Stimulated activated CD8-positive, alpha-beta memory T cell treated with anti-CD3 and anti-CD28 coated beads, Interleukin-7, amount 100 ng/mL, for 24 hours (primary cell): ENCODE measurements at places on chromosomes 1 and 21.

GRCh38 chr1:220879076-220879508, at the start of gene HLX:
HLX (plus strand) TSS chr1:220879443; CDS start chr1:220879858, 415 bp downstream.
- no peak for DNase-seq

DNA sequence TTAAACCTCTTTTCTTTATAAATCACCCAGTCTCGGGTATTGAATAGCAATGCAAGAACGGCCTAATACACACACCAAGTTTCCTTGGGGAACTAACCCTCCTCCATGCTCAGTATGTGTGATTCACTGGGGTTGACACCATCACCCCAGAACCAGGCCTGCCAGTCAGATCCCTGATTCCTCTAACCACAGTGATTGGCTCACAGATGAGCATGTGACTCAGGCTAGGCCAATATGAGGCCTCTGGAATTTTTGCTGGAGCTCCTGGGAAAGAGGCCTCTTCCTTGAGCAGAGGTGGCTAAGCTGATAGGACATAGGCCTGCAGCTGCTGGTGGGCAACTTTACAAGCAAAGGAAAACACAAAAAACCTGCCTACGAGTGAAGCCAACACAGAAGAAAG, 74.7 kb upstream of the ZBTB40 start:
- DNase-seq, result no peak

DNA sequence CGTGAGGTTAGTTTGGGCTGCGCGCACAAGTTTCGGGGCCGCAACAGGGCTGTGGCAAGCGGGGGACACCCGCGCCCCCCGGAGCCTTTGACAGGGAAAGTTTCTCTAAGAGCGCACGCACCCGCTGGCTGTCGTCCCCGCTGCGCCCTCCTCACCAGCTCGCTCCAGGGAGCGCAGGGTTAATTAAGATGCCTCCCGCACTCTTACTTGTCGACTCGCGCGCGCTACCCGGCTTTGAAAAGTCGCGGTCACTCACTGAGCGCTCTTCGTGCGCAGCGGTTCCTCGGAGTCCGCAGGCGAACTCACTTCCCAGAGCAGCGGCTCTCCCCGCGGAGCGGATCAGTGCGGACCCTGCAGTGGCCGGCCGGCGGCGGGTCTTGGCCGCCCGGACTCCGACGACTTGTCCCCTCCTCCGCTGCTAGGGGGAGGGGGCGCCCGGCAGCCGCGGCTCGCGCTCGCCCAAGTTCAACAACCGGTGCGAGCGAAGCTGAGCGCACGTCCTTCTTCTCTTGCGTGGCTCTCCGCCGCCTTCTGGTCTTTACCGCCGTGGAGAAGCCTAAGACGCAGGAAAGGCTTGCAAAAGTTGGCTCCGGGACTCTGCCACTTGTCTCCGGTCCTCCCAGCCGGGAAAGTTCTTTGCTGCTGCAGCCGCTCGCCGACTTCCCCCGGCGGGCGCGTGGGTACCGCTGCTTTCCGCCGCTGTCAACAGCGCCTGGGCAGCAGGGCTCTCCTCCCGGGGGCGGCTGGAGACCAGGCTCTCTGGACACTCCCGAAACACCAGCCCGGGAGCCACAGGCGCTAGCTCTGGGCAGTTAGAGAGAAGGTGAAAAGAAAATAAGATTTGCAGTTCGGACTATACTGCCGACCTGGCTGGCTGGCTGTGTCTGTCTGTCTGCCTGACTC, 506 bp downstream of the JUN start:
- peak; percentile 21 for DNase-seq

DNA sequence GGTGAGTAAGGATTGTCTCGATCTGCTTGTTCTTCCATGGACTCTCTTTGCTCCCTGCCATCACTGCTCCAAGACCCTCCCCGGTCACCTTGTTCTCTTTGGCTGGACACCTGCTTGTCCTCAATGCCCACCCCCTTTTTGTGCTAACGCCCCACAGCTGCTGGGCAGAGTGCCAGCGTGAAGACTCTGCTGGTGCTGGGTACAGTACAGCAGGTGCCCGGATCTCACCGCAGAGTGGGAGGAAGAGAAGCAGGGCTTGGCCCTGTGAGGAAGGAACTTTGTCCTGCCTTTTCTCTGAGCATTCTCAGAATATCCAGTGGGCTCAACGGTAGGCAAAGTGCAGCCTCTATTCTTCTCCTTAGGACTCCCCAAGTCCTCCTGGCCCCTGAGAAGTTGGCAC, 90.1 kb downstream of the PLXNA2 start:
- no peak for DNase-seq
